Memory B cell (primary cell): ENCODE measurements at places on chromosomes 5 and 9.

- DNase-seq, result no peak
Measured at GRCh38 chr5:168364750-168365550, 73.5 kb downstream of the WWC1 start.

DNA sequence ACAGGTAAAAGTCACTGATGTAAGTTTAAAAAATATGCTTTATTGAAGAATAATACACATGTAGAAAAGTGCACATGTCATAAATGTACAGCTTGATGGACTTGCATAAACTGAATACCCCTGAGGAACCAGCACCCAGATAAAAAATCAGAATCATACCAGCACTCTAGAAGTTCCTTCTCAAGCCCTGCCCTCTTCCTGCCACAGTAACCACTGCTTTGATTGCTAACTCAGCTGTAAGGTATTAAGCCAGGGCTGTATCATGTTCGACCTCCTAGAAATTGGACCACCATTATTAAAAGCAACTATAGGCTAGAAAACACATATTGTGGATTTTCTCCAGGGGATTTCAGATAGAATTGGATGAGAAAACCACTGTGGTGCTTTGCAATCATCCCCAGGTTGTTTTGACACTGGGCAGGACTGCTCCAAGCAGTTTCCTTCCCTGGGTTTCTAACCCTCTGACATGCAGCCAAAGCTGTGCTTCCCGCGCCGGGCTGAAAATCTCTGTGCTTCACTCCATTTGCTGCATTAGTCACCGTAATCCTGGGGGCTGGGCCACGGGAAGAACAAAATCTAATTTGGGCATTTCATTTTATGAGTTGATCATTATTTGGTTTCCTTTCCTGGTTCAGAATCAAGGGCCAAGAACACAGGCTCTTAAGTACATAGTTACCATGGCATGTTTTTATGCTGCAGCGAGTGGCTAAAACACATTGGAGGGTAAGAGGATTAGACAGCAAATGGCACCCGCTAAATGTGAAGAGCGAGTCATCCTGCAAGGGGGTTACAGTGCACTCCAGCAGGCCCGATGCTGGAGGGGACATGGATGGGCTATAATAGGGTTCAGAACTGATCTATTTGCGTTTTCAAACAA is 139.4 kb upstream of the IL12B start:
- DNase-seq, result no peak

- DNase-seq, result no peak
Measured at GRCh38 chr5:90613918-90614504, 55.4 kb downstream of the ADGRV1 start.

DNA sequence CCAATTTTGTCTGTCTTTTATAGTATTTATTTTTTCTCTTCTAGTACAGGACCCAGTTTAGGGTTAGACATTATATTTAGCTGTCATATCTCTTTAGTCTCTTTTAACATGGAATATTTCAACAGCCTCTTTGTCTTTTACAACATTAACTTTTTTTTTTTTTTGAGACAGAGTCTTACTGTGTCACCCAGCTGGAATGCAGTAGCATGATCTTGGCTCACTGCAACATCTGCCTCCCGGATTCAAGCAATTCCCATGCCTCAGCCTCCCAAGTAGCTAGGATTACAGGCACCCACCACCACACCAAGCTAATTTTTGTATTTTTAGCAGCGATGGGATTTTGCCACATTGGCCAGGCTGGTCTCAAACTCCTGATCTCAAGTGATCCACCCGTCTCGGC is 90.1 kb downstream of the ADAMTS6 start:
- no peak for DNase-seq

DNA sequence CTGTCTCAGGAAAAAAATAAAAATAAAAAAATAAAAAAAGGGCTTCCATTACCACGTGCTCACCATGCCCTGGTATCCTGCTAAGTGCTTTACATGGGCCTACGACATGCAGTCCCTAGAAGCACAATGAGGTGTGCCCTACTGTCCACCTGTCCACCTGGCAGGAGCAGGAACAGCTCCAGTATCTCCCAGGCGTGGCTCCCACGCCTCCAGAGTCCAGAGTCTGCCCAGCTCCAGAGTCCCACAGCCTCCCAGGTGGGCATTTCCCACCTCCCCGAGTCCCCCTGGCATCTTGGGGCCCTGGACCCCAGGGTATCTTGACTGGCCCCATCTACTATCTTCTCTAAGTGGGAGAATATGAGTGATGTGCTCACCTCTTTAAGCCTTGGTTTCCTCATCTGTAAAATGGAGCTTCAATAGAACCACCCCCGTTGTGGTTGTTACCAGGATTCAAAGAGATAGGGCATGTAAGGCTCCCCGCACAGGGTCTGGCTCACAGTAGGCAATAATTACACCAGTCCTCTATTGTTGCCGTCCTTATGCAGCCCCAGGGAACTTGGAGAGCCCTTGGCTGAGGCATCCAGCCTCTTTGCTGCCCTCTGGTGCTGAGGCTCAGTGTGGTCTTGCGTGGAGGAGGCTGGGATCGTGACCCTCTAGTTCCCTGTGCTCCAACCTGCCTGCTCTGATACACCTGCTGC is 8.9 kb downstream of the CXCL14 start:
- DNase-seq, result no peak

DNA sequence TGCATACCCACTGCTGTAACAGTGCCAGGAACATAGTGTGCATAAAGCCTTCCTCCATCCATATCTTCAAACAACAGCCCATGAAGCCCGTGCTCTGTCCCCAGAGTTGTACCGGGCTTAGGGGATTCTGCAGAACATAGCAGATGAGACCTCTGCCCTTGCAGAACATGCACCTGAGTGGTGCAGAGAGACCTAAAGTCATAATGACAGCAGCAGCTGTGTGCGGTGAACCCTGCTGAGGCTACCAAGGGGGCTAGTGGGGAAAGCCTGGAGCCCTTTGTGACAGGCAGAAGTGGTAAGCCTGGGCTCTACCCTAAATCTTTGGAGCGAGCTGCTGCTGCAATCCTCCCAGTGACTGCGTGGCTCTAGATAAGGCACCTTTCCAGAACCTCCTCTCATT is 32.2 kb upstream of the BRD3 start:
- DNase-seq, result no peak

DNA sequence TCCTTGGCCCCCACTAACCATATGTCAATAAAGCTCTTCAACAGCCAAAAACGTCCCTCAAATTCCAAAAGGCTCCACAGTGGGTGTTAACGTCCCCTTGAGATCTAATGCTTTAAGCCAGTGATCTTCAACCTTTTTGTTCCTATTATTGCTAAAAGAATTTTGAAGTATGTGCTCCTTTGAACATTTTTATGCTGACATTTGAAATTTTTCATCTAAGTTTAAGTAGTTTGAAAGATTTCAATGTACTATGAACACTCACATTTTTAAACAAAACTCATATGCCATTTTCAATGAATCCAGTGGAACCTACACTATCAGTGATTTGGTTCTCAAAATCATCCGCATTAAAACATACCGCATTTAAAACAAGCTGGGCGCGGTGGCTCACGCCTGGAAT is 29.9 kb downstream of the AUH start:
- no peak for DNase-seq

- DNase-seq, result no peak
Measured at GRCh38 chr5:15719784-15720183, 219.8 kb downstream of the FBXL7 start.

GRCh38 chr9:97405551-97405950 is 6.3 kb upstream of the TDRD7 start:
- no peak for DNase-seq

GRCh38 chr5:115354246-115354645 is 57.8 kb upstream of the CCDC112 start:
- DNase-seq, result no peak

GRCh38 chr5:172133359-172134029 is 54.5 kb downstream of the STK10 start:
- DNase-seq, result no peak

GRCh38 chr5:108715408-108715807 is 32.3 kb upstream of the FER start:
- DNase-seq, result no peak

DNA sequence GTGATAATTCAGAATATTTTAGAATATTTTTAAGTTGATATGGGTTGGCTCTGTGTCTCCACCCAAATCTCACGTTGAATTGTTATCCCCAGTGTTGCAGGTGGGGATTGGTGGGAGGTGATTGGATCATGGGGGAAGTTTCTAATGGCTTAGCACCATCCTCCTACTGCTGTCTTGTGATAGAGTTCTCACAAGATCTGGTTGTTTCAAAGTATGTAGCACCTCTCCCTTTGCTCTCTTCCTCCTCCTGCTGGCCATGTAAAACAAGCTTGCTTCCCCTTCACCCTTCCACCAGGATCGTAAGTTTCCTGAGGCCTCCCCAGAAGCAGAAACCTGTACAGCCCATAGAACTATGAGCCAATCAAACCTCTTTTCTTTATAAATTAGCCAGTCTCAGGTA is 214.6 kb upstream of the C9orf72 start:
- no peak for DNase-seq

DNA sequence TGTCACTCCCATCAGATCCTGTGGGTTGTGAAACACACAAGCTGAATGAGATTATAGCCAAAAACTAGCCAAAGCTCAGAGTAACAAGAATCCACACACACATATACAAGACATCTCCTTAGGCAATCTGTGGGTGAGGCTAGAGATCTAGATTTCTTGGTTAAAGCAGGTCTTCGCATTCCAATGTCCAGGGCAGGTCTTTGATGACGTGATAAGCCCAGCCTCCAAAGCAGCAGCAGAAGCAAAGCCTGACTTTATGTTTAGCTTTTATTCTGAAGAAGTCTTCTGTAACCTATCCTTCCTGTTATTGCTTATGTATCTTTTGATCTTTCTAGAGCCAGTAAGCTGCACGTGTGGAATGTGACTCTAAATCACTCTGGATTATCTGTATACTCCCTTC is 199.1 kb upstream of the SLC30A5 start:
- DNase-seq, result no peak

- DNase-seq, result no peak
Measured at GRCh38 chr9:127903557-127904475, 4.4 kb upstream of the ST6GALNAC6 start.

GRCh38 chr5:3854188-3854821 is 258.7 kb downstream of the IRX1 start:
- no peak for DNase-seq

- DNase-seq, result no peak
Measured at GRCh38 chr5:76952795-76953536, at the start of gene CRHBP. Gene CRHBP (plus strand): TSS chr5:76953045. CDS start chr5:76953135, 90 bp downstream.

- DNase-seq, result peak; percentile 77
Measured at GRCh38 chr9:114505187-114506081, at the start of gene WHRN. Gene WHRN (minus strand): TSS chr9:114505473. CDS start chr9:114504801, 672 bp downstream.

DNA sequence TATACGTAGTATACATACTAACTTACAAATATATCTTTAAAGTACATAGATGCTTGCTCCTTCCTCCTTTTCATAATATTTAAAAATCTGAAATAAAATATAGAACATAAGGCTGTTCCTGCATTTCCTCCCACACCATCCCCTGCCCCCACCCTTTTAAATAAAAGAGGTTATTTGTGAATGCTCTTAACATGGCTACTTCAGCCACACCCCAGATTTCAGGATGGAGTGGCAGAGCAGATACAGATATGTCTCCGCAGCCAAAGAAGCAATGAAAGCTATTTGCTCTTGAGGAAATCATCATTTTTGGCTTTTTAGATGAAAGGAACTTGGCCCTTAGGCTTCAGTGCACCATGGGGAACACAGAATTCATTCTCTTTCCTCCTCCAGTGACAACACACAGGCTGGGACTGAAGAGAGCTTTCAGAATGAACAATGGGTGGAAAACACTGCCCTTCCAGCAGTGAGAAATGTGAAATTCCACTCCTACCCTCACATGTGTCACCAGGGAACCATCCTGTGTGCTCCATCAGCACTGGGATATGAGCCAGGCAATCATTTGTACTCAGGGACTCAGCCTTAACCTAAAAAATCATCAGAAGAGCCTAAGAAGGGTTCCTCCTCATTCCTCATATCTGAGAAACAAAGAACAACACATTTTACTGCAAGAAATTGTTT is 134.3 kb downstream of the PPP2R2B start:
- no peak for DNase-seq

DNA sequence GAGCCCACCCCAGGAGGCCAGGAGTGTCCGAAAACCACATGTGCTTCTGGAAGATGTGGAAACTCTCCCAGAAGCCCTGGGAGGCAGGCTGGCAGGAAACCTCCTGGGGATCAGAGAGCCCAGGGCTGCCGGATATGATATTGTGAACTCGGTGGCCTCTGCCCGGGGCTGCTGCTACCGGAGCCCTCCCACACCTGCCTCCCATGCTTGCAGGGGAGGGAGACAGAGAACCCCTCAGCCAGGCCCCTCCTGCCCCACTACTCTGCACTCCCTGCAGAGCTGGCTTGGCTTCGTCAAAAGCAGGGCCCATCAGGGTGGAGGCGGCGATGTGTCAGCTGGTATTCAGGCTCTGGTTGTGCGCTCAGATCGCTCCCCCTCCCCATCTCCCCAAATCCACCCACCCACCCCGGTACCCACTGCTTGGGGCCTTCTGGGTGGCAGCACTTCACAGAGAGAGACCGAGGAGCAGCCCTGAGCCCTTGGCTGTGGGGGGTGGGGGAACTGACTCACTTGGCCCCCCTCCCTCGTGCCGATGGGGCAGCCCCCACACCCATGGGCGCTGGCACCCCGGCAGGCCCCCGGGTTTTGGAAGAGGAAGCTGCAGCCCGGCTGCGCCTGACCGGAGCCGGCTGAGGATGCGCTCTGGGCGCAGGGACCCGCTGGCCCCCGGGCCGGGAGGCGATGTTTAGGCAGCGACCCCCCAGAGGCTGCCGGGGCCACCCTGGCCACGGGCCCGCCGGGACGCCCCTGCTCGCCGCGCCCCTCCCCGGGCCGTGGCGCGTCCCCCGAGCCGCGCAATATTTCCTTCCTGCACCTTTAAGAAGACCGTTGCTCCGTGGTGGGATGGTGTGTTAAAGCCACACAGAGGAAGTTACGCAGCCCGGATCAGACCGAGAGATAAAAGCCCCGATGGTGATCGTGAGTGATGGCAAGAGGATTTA is 786 bp upstream of the NTNG2 start:
- peak; percentile 41 for DNase-seq

- no peak for DNase-seq
Measured at GRCh38 chr9:18979367-18979766, 53.6 kb downstream of the SAXO1 start.

GRCh38 chr5:85452322-85453025 is 1067.8 kb upstream of the EDIL3 start:
- no peak for DNase-seq

- DNase-seq, result no peak
Measured at GRCh38 chr5:23318960-23319359, 188.4 kb upstream of the PRDM9 start.
